Endothelial cell (in vitro differentiated cells): ENCODE measurements at places on chromosomes 5 and 9.

DNA sequence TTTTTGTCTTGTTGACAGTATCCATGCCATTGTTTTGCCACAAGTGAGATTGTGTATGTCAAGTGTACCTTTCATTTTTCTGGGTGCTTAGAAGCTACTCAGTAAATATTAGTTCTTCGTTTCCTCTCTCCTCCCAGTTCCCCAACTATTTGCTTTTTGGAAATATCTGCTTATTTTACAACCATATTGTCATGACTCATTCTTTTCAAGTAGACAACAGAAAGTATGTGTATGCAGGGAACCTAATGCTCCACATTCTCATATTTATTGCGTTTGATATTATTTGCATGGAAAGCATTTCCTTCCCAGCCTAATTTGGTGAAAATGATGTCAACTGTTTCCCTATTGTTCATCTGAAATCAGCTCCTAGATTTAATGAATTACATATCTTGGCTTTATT, 483.7 kb upstream of the RIOK2 start:
- no peak for DNase-seq

DNA sequence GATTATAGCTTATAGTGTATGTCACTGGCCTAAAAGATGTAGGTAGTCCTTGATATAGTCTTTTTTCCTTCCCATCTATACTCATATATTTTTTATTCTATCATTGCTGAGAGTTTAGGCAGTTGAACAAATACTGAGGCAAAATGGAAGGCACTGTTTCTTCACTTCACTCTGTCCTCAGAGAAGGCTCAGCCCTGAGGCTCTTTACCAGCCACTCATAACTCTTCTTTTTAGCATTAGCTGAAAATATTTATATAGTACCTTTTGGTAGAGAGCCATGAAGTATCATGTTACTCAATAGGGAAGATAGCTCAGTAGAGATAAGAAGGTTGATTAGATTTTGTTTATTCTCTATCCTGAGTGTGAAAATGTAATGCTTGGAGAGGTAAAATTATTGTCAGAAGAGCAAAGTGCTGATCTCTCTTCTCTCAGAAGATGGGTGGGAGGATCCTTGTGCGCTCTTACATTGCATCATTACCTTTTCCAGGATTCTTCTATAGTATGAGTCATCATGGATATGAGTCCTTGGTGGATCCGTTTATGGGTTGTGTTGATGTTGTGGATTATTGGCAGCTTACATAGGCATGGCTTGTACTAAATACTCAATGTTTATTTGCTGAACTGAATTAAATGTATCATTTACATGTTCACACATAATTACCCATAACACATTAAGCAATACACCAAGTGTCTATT, 88.1 kb downstream of the ANXA1 start:
- DNase-seq = no peak

GRCh38 chr5:89729623-89730301, 679.8 kb downstream of the CETN3 start:
- no peak for DNase-seq

GRCh38 chr5:123476731-123477130, 35.2 kb upstream of the CSNK1G3 start:
- no peak for DNase-seq

GRCh38 chr9:85971731-85972130, 30.8 kb downstream of the NAA35 start:
- DNase-seq = no peak

- no peak for DNase-seq
Observed at GRCh38 chr5:149018909-149019443, 43.9 kb downstream of the SH3TC2 start.

DNA sequence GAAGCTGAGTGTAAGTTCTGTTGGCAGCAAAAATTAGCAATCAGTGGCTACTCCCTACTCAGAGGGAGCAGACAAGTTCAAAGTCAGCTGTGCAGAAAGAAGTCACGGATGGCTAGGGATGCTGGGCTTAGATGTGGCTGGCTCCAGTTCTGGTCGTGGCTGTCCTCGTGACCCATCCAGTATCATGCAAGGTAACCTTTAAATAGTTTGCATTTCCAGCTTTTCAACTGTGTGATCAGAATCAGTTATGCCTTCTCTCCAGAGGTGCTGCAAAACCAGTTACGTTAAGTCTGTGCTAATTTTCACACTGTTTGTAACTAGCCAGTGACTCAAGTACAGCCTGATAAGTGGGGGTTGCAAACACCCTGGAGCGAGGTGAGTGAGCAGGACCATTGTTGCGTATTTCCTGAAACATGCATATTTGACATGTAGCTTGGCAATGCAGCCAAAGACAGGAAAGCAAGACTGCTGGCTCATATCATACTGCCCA, 302.4 kb downstream of the ATPSCKMT start:
- DNase-seq = no peak

- peak; percentile 26 for DNase-seq
Observed at GRCh38 chr9:17063535-17064135, 71.2 kb upstream of the CNTLN start.

- DNase-seq = no peak
Observed at GRCh38 chr9:115799734-115800133, 353.9 kb upstream of the PAPPA start.

DNA sequence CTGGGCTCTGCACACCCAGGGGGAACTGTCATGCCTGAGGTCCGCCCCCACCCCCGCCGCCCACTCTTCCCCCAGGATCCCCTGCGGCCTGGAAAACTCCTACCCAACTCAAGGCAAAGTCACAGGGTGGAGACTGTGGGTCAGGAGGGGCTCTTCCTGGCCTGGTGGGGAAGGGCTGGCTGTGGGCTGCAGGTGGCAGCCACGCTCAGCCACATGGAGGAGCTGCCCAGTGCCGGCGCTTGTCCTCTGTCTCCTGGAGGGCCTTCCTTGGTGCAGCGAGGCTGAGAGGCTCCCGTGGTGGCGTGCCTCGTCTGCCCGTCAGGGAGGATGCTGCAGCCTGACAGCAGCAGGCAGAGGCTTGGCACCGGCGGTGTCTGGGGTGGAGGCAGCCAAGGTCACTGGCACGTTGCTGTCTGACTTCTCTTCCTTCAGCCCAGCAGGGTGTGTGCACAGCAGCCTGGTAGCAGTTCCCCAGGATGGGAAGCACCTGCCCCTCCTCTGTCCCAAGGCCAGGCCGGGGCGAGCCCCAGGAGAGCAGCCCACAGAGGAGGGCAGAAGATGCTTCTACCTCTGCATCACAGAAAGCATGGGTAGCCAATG, 78.1 kb downstream of the ADAMTS2 start:
- DNase-seq = no peak

GRCh38 chr5:170498811-170499351, 4.9 kb upstream of the KCNIP1 start:
- no peak for DNase-seq

DNA sequence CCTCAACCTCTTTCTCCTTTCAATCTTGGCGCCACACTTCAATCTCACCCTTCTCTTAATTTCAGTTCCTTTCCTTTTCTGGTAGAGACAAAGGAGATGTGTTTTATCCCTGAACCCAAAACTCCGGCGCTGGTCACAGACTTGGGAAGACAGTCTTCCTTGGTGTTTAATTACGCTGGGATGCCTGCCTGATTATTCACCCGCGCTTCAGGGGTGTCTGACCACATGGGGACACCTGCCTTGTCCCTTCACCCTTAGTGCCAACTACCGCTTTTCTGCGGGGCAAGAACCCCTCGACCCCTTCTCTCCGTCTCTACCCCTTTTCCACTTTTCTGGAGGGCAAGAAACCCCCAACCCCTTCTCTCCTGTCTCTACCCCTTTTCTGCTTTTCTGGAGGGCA, 261.1 kb downstream of the SMARCA2 start:
- DNase-seq = no peak

DNA sequence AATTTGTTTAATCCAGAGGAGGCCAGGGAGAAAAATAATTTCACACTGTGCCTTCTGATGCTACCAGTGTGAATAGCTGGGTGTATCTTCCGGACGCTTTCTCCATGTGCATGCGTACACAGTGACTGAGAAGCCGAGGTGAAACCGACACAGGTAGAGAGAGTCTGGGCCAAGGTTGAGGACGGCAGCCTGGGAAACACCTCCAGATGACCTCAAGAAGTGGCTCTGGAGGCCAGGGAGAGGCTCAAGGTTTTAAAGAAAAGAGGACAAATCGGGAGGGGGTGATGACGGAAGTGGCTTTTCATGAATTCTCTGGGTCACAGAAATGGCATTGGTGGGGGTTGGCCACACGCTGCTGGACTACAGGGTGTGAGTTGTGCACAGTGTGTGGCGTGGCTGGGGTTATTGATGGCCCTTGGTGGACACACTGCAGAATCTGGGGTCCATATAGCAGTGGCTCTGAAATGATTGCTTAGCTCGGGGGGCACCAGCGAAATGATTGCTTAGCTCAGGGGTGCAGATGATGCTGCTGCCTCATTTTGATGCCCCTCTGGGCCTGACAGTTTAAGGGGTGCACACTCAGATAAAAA, 34.1 kb upstream of the LRRC14B start:
- DNase-seq = no peak

DNA sequence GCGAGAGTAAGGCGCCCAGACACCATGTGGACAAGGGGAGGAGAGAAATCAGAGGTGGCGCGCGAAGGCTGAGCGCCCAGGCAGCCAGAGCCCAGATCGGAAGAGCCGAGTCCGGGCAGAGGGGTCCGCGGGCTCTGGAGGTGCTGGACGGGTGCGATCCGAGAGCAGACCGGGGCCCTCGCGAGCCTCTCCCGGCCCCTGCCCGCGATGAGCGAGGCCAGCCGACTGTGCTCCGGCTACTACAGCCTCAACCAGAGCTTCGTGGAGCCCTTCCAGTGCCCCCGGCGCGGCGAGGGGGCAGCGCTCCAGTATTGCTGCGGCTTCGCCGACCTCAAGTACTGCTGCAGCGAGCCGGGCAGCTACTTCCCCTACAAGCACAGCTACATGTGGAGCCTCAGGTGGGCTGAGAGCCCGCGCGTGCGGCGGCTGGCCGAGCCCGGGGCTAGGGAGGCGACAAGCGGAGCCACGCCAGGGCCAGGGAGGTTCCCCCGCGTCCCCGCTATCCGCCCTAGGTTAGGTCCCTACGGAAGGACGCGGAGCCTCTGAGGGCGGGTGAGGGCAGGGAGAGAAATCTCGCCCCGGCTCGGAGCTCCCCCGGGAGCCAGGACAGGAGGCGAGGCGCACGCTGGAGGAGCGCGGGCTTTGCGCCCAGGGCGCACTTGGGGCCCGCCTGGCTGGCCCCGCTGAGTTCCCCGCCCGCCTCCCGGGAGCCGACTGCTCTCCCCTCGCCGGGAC, at the start of gene SHISAL2B:
TSS of gene SHISAL2B (plus strand) at position 87 of the 735 bp plus-strand sequence. CDS start at position 208, 121 bp downstream.
- peak; percentile 50 for DNase-seq

DNA sequence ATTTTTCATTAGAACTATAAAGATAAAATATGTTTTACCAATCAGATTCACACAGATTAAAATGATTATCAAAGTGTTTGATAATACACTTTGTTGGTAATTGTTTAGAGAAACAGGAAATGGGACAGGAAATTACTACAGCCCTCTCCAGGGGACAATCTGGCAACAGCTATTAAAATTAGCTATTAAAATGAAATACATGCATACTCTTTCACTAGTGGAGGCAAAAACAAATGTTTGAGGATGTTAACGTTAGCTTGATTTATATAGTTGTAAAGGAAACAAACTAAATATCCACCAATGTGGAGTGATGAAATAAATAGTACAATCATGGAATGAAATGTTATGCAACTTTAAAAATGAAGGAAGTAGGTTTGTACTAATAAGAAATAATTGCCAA, 53.7 kb downstream of the TARS1 start:
- DNase-seq = no peak

DNA sequence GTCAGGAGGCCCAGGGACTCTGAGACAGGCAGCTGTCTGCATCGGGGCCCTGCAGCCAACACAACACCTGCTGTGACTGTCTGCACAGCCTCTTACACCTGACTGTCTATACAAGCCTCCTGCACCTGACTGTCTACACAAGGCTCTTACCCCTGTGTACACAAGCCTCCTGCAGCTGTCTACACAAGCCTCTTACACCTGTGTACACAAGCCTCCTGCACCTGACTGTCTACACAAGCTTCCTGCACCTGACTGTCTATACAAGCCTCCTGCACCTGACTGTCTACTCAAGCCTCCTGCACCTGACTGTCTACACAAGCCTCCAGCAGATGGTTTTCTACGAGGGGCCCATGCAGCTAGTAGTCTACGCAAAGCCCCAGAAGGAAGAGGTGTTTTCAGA, 18.6 kb downstream of the IRX2 start:
- DNase-seq = no peak

DNA sequence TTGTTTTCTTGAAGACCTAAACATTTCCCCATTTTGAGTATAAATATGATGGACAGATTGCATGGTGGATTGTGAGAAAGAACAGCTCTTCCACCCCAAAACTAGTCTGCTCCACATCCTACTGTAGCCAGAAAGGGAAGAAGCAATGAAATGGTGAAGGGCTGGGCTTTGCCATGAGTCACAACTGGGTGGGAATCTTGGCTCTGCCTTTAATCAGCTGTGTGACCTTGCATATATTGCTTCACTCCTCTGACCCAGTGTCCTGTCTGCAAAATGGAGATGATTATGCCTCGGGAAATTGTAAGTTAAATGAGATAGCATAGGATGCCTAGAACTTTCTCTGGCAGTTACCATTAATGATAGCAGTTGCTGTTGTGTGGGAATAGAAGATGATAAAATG, 101.9 kb downstream of the PDE8B start:
- no peak for DNase-seq

- DNase-seq = no peak
Observed at GRCh38 chr5:135308752-135309151, 90.3 kb downstream of the MACROH2A1 start.

GRCh38 chr9:137688725-137689124, 69.9 kb downstream of the EHMT1 start:
- no peak for DNase-seq

DNA sequence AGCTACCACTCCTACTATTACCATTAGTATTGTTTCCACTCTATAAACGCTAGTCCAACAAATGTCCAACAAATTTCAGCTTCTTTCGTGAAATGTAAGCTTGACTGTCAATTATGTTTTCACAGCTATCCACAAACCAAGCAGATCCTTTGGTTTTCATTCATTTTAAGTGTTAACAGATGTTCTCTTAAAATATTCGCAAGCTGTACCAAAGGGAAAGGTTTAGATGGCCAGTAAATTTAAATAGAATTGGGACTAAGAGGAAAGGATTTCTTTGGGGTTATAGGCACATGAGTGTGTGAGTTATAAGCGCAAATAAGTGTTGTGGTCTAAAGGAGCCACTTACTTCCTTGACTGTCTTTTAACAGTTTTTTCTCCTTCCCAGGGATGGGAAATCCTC, 136.8 kb upstream of the ADRA1B start:
- no peak for DNase-seq
